ENCODE measurements at places on chromosomes 1 and 21.

DNA sequence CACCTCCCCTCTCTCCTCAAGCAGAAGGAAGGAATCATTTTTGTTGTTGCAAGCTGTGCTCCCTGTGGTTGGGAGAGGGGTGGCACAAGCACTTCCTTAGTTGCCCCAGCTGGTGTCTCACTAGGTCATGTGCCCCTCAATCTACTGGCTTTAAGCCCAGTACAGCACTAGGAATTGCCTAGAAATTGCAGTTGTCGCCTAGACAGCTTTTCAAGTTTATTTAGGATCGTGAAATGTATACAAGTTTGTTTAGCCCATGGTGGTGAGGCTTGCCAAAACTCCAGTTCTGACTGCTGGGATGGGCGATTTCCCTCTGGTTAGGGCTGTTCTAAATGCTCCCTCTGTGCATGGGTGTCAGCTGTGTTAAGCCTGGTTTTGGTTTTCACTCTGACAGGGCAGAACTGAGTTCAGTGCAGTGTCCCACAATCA, 126.8 kb upstream of the ZNF644 start:
- no peak for DNase-seq

DNA sequence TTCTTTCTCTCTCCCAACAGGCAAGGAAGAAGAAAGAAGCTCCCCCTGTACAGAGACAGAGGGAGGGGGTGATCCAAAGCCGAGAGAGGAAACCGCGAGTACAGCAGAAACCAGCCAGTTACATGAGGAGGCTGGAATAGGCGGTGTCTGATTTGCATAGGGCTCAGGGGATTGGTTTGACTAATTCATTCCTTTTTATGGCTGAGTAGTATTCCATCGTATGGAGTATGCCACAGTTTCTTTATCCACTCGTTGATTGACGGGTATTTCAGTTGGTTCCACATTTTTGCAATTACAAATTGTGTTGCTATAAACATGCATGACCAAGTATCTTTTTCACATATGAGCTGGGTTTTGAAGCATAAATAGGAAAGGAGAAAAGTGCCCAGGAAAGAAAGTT, 3.4 kb upstream of the GPX7 start:
- no peak for DNase-seq

DNA sequence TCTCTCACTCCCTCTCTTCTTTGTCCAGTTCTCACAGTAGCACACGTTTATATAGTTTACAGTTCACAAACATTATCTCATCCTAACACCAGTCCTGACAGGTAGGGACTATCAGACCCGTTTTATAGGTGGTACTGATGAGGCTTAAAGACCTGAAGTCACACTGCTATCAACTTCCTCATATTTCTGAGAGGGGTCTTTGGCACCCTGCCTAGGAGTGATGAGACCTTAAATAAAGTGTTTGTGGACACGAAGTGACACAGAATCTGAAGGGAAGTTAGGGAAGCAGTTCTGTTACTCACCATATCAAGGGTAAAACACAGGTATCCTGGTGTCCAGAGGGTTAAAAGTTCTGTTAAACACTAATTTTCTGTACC, 590 bp upstream of the TACSTD2 start:
- no peak for DNase-seq

- no peak for DNase-seq
Observed at GRCh38 chr21:45176141-45176540, 101.8 kb downstream of the ADARB1 start.

GRCh38 chr1:90391126-90391525, 326.0 kb downstream of the BARHL2 start:
- no peak for DNase-seq
